GM12891 (cell line): ENCODE measurements at places on chromosomes 2 and 18.

DNA sequence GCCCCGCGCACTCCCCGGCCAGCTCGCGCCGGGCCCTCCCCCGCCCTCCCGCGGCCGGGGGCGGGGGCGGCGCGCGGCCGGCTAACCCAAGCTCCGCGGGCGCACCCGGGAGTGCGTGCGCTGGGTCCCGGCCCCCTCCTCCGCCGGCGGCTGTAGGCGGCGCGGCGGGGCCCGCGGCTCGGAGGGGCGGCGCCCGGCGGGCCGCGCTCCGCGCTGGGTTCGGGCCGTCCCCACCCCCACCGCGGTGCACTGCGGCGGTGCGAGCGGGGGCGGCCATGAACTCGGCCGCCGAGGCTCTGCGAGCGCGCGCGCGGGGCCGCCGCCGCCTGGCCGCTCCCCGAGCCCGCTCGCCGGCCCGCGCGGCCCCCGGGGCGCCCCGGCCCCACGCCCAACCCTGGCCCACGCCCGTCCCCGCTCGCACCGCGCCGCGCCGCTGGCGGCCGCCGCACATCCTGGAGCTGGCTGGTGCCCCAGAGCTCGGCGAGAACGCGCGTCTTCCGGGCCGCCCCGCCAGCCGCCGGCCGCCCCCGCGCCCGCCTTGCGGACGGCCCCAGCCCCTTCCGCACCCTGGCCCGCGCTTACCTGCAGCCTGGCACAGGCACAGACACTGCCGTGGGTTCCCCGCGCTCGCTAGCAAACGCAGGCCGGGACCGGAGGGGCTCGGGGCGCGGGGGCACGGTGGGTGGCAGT lies at the start of gene ZBTB14:
Gene ZBTB14, minus strand, starts transcription at position 496 of the 690 bp plus-strand sequence. CDS start 2,480 bp downstream, outside the sequence.
- DNase-seq, result peak; percentile 53

GRCh38 chr2:218991674-218992168 lies 1.5 kb downstream of the CRYBA2 start:
- DNase-seq, result no peak

DNA sequence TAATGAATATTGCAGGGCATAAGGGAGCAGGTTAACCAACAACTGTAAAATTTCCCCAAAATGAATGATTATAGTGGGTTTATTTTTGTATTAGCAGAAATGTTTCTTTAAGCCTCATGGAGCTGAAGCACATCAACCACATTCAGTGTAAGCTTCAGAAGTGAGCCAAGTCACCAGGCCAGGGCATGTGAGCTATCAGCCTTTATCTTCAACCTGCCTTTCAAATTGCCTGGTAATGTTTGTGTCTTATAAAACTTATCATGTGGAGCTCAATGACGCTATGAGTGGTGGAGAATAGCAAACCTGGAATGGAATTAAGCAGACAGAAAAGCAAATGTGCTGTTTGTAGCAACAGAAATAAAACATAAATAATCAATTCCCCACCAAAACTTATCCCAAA lies 1068.4 kb downstream of the LRP1B start:
- DNase-seq, result no peak

- DNase-seq, result no peak
Observed at GRCh38 chr2:135664623-135665068, 77.0 kb upstream of the UBXN4 start.

- DNase-seq, result no peak
Observed at GRCh38 chr2:72141032-72141645, 6.5 kb downstream of the CYP26B1 start.

DNA sequence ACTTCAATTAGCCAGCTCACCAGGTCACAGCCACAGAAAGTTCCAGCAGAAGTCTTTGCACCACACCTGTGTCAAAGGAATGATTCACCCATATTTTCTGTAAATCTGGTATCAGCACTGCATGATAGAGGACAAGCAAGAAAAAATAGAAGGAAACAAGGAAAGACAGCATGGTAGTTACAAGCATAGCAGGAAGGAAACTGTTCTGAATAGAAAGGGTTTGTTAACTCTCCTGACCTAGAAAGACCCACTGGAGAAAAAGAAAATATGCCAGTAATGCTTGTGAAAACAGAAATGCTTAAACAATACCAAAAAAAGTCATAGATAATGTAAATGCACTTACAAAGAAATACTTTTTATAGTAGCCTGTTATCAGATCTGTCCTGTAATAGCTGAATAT lies 40.8 kb downstream of the SCRN3 start:
- no peak for DNase-seq

DNA sequence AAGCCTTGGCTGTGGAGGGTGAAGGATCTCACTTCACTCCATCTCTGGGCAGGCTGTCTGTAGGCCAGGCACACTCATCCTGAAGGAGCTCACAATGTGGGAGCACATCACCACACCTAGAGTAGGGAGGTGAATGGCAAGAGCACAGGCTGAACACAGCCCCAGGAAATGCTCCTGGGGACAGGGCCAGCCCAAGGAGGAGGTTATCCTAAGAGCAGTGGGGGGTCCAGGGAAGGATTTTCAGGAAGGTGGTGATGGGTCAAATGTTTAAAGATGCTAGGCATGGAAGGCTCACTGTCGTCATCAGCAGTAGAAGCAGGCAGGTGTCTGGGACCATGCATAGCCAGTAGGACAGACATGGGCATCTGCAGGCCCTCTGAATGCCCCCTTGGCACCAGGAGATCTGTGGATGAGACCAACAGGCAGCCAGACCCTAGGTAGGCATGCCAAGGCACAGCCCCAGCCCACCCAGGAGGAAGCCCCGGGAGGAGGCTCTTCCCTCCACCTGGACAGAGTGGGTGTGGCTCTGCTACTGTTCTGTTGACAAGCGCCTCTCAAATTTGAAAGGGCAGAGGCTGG lies 91.7 kb upstream of the RAB6C start:
- no peak for DNase-seq

DNA sequence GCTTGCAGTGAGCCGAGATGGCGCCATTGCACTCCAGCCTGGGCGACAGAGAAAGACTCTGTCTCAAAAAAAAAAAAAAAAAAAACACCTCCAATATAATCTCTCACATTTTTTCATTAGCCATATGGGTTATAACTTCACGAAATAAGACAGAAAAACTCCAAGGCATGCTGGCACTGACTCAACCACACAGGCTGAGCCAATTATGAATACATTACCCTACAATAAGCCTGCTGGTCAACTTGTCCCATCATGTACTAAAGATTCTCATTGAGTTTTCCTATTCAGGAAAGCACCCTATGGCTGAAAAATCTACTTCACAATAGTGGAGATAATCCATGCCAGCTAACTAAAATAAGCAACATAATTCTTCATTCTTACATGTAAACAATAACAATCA lies 12.8 kb upstream of the MAP3K20 start:
- no peak for DNase-seq

DNA sequence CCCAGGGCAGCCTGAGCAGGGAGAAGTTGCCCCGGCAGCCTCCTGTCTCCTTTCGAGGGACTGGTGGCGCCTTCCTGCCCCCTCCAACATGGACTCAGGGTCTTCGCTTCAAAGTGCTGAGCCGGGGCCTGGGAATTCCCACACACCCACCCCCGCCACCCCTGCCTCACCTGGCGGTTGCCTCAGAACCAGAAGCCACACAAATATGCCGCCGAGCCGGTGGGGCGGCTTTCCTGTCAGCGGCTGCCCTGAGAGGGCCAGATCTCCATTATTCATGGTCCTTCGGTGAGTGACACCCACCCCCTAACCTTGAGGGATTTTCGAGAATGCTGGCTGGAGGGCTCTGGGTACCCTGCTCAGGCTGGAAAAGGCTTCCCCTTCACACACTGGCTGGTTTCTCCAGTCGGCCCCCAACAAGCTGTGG lies 71.7 kb downstream of the SMAD7 start:
- DNase-seq, result no peak
